ENCODE measurements at places on chromosomes 16 and 17.

DNA sequence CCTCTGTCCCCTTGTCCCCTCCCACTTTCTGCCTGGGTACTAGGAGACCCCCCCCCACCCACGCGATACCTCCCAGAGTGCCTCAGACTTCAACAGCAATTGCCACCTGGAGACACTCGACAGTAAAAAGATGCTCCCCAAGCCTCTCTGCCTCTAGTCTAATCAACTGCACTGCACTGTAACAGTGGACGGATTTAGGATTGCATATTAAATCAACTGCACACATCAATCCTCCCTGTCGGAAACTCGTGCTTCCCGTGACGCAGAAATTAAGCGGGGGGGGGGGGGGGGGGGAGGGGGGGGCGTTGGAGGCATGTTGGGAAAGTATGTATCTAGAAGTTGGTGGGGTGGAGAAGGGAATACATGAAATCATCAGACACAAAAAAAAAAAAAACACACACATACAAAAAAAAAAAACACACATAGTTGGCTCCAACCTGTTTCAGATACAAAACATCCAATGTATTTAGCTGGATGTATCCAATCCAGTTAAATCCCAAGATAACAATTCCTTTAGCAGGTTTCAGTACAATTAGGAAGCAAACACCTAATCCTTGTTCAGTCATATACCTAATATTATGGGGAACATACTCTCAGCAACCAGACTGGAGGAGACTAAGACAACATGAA, 29.7 kb downstream of the FAM222B start:
- peak; percentile 79 for DNase-seq

DNA sequence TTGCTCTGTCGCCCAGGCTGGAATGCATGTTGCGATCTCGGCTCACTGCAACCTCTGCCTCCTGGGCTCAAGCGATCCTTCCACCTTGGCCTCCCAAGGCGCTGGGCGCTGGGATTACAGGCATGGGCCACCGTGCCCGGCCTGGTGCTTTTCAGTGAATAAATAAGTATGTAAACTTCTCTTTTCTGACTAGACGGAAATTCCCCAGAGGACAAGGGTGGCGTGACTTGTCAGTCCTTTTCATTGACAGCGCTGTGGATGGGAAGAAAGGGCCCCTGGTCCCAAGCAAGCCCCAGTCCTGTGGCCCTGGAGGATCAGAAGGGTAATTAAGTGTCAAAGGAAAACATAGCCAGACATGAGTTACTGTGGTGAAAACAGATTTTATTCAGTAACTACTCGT, 9.6 kb upstream of the SPN start:
- DNase-seq: no peak

DNA sequence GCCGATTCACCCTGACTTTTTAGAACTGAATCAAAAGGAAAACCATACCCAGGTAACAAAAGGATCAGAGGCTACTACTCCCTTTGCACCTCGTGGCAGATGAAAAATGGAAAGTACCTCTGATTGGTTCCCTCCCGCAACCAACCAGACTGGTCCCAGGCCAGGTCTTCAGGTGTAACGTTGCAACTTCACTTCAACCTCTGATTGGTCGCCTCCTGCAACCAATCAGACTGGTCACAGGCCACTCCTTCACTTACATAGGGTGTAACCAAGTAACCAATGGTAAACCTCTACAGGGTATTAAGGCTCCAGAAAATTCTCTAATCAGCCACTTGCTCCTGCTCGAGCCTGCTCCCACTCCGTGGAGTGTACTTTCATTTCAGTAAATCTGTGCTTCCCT, 89.4 kb downstream of the ADCY9 start:
- DNase-seq: no peak

DNA sequence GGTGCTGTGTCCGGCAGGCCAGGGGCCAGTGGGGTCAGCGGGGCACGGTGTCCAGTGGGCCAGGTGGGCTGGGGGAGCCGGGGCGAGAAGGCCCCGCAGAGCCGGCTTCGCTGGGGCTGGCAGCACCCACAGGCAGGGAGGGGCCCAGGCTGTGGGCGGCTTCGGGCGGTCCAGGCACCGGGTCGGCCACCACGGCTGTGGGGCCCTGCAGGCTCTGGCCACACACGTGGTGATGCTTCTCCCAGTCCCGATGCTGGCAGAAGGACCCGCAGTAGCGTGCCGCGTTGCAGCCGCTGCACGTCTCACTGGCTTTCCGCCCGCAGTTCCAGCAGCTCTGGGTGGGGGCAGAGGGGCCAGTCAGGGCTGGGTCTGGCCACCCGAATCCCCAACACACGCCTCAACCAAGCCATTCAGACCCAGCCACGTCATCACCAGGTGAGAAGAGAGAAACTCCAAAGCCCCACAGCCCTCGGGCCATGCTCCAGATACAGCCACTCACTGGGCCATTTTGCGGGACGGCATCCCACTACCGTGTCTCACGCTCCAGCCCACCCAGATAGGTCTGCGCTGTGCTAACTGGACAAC, 10.6 kb upstream of the PABPN1L start:
- DNase-seq: no peak

- DNase-seq: peak; percentile 4
Measured at GRCh38 chr16:65222049-65222448, 100.2 kb upstream of the CDH11 start.

GRCh38 chr16:12059216-12059769, 82.8 kb downstream of the SNX29 start:
- no peak for DNase-seq

DNA sequence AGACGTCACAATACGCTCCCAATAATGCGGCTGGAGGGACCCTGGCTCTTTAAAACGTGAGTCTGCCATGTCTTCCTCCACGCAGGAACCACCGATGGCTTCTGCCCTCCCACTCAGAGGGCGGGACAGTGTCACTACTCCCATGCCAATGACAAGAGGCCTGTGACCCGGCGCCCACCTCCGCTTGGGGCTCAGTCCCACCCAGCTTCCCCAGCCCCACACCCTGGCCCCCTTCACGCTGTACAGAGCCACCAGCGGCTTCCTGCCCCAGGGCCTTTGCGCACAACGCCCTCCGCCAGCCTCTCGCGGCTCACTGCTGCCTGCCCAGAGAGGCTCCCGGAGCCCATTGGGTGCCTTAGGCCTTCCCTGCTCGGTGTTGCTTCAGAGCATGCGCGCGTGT, 29.5 kb upstream of the ZNF469 start:
- DNase-seq: peak; percentile 63

- peak; percentile 90 for DNase-seq
Measured at GRCh38 chr16:84648595-84649510, 542 bp downstream of the KLHL36 start.

DNA sequence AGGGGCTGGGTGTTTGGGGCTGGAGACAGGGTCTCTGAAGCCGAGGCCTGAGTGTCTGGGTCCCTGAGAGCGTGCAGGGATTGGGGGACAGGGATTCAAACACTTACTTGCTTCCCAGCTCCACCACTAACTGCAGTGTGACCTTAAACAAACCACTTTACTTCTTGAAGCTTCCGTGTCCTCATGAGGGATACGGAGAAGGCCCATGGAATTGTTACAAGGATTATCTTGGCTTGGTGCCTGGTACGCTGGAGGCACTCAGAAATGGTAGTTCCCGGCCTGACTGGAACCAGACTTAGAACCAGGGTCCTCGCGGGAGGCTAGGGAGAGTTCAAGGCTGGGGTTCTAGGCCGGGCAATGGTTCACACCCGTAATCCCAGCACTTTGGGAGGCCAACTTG, 2.9 kb upstream of the CXCL16 start:
- DNase-seq: peak; percentile 90

DNA sequence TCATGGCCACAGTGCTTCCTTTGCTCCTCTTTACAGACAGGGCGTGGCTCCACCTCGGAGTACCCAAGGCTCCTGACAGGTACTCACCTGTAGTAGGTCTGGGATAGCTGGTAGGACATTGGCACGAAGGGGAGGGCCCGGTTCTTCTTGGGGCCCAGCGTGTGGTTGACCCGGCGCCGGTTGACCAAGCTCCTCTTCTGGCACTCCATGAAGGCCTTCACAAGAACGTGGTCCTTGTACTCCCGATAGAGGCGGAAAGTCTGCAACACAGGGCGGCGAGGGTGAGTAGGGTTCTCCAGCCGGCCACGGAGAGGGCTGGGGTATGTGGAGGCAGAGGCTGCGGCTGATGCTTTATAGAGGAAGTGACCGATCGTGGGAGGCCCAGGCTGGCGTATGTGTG, 69.7 kb downstream of the IL21R start:
- DNase-seq: peak; percentile 35

DNA sequence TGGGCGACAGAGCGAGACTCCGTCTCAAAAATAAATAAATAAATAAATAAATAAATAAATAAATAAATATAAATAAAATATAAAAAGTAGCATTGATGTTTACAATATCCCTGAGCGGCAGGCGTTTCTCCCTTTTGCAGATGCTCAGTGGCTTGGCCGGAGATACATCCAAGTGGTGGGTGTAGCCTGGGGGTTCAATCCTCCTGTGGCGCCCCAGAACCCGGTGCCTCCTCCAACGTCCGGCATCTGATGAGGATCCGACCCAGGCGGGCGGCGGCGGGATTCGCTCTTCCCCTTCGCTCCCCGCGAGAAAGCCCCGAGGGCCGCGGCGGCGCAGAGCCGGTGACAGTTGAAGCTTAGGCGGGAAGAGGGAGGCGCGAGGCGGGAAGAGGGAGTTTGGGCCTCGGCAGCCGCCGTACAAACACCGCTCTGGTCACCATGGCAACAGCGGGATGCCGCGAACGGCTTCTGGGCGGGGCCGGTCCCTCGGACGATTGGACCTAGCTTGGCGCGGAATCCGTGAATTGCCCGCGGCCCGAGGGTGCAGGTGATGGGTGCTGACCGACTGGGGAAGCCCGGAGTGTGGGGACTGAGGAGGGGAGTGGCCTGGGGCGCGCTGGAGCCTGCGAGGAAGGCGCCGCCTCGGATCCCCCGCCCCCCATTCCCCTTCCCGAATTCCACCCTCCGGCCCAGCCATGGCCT, 12.7 kb upstream of the ALDOA start:
- DNase-seq: peak; percentile 99

DNA sequence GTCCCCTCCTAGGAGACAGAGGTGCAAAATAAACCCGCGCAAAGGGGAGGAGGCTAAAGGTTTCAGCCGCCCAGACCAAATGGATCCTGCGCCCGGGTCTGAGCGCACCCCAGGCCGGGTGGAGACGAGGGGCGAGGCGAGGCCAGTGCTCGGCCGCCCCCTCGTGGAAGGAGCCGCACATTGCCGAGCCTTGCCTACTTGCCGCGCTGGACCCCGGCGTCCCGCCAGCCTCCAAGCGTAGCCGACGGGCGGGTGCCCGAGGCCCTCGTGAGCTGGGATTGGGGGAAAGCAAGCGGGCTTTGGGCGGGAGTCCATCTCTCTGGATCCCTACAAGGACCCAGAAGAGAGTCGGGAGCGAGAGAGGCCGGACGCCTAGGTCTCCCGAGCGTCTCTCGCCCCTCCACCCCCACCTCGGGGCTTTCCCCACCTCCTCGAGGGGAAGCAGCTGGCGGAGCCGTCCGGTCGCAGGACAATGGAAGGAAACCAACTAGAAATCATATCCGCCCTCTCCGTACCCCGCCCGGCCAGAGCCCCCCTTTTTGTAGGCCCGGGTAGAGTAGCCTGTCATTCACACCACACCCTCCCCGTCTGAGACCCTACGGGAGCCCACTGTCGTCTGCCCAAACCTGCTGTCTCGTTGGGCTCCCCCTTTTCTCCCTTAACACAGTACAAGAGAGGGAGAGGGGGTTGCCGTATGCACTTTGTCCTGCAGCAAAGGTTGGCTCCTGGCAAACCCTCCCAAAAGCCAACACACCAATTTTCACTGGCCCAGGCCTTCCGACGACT, 664 bp upstream of the BCL6B start:
- peak; percentile 99 for DNase-seq

DNA sequence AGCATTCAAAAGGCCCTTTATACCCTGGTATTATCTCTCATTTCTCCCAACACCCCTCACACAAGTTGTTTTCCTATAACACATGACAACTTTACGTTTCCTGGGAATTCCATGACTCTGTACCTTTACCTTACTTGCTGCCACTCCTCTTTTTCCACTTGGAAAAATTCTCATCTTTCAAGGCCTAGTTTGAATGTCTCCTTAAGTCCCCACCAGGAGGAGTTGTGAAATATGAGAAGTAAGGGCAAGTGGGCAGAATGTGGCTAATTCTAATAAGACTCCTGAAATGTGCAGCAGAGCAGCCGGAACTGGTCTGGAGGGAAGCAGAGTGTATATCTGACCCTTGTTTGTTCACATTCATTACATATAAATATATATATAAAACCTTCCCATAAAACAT, 39.7 kb downstream of the BRCA1 start:
- DNase-seq: no peak

DNA sequence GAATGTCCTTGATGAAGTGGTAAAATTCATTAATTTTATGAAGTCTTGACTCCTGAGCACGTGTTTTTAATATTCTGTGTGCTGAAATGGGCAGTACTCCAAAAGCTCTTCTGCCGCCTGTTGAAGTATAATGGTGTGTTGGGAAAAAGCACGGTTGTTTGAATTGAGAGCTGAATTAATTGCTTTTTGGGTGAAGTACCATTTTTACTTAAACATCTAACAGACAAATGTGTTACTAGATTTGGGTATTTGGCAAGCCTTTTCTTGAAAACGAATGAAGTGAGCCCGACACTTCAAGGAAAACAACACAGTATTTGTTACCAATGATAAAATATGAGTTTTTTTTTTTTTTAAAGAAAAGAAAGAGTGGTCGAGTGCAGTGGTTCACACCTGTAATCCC, 22.5 kb downstream of the WWP2 start:
- no peak for DNase-seq

DNA sequence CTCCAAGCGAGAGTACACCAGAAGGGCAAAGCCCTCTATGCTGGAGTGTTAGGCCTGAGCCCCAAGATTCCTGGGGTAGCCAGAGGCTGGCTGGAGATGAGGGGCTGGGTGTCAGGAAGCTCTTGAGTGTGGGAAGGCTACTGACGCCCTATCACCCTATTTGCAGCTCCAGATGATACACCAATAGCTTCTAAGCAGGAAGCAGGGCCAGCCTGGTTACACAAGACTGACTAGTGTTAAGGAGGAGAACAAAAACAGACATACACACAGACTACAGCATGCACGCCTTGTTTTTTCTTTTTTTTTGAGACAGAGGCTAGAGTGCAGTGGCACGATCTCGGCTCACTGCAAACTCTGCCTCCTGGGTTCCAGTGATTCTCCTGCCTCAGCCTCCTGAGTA, 15.9 kb downstream of the POLR3K start:
- no peak for DNase-seq

GRCh38 chr16:87407511-87408112, 15.5 kb downstream of the MAP1LC3B start:
- DNase-seq: no peak

DNA sequence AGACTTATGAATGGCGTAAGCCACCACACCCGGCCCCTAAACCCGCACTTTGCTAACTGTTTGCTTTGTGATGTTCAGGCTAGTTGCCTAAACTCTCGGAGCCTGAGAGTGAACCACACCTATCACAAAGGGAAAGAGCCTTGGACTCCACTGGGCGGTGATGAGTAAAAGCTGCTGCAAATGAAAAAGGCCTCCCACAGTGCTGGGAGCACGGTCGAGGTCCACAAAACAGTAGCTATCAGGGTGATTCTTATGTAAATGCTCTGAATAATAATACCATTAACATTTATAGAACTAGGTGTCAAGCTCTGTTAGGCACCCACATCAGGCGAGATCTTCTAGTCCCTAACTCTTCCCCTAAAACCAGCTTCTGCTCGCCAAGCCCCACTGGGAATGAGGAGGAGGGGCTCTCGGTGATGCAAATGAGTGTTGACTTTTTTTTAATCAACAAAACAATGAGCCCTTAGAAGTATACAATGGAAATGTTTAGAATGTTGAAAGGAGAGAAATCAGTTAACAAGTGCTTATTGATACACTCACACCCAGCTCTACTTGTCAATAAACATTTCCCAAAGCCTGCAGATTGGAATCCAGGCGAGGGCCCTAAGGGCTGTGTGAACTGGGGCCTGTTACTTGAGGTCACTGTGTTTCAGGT, 19.8 kb downstream of the FBRS start:
- DNase-seq: no peak
